CD8-positive, alpha-beta memory T cell (primary cell): ENCODE measurements at places on chromosomes 3 and 15.

- H3K27me3 ChIP-seq: no peaks in the 10 kb centered on the region
- no peak overlapping the region for H3K27ac ChIP-seq
- peaks cover 68% of the 10 kb centered on the region for H3K4me1 ChIP-seq
- no peaks in the 10 kb centered on the region for H3K36me3 ChIP-seq
- DNase-seq: no peak
- H3K4me3 ChIP-seq: peak overlapping the region; percentile 44
These were observed 4.2 kb downstream of the KLF13 start for GRCh38 chr15:31330836-31331235.

GRCh38 chr3:47421741-47422649, 41.2 kb downstream of the PTPN23 start:
- no peaks in the 10 kb centered on the region for H3K27me3 ChIP-seq
- H3K27ac ChIP-seq: peak overlapping the region; percentile 49
- peaks cover 17% of the 10 kb centered on the region for H3K36me3 ChIP-seq
- no peak overlapping the region for H3K4me3 ChIP-seq
- DNase-seq: no peak
- H3K4me1 ChIP-seq: peaks cover 15% of the 10 kb centered on the region

DNA sequence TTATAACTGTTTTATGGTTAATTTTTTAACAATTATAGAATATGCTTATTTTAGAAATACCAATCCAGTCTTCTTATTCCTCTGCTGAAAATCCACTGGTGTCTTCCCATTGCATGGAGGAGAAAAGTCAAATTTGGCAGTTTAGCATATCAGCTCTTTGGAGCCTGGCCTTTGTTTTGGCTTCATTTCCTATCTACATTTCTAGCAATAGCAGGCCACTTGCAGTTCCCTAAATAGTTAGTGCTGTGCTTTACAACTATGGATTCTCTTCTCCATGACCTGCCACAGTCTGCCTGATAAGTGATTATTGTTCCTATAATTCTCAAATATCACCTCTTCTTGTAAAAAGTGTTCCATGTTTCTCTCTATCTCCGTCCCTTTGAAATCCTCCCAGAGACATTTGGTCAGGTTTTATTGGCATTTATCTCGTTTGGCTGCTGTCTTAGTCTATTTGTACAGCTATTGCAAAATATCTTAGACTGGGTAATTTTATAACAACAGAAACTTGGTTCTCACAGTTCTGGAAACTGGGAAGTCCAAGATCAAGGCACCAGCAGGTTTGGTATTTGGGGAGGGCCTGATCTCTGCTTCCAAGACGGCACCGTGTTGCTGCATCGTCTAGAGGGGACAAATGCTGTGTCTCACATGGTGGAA, 8.2 kb upstream of the SEC22A start:
- no peaks in the 10 kb centered on the region for H3K36me3 ChIP-seq
- no peak overlapping the region for H3K27ac ChIP-seq
- H3K27me3 ChIP-seq: no peaks in the 10 kb centered on the region
- no peaks in the 10 kb centered on the region for H3K4me1 ChIP-seq
- no peak overlapping the region for H3K4me3 ChIP-seq
- DNase-seq: no peak

- no peak for DNase-seq
- no peaks in the 10 kb centered on the region for H3K27me3 ChIP-seq
- no peak overlapping the region for H3K4me3 ChIP-seq
- peaks cover 29% of the 10 kb centered on the region for H3K4me1 ChIP-seq
- H3K27ac ChIP-seq: no peak overlapping the region
These were observed 6.0 kb downstream of the SNRPA1 start for GRCh38 chr15:101288905-101289513.

GRCh38 chr15:81029414-81030300, 28.9 kb downstream of the TLNRD1 start:
- no peak overlapping the region for H3K27ac ChIP-seq
- H3K4me1 ChIP-seq: no peaks in the 10 kb centered on the region
- no peak overlapping the region for H3K4me3 ChIP-seq
- H3K27me3 ChIP-seq: no peaks in the 10 kb centered on the region
- DNase-seq: no peak
